Fibroblast of lung (primary cell): ENCODE measurements at places on chromosomes 16 and 17. TPM values are rescaled to one million over a fixed set of nuclear protein-coding genes. Genes with fewer than 3 reads are reported as not detected.

Gene SMIM22
- total RNA-seq: not detected in 2 replicates

- DNase-seq: no peak
Observed at GRCh38 chr16:57735755-57736418, at the start of gene KATNB1. Gene KATNB1, plus strand, starts transcription at chr16:57735770. Its CDS starts 1,474 bp downstream, at chr16:57737244.

DNA sequence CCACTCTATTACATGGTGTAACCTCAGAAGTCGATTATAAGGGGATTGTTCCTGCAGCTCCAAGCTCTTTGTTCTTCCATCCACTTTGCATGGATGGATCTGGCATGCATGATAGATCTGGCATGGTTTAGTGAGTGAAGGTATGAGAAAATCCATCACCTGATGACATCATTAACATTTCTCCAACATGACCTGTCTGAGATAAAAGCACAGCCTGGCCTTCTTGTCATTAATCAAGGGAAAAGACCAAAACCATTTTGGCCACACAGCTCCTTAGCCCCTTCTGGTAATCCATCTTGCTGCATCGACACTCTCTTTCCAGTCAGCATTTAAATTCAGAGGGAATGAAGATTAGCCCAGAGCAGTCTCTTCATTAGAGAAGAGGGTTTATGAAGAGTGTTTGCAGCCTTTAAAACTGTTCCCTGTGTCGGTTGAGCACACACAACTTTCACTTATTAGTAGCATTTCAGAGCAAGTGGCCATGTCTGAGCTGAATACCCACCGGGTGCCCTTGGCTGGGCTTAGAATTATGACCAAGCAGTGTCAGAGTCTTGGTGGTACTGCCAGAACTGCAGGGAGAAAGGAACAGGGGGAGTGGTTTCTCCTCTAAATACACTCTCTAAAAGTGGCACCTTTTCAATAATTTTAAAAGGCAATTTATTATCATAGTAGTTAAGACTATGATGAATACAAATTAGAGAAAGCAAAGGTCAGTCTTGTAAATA, 246.0 kb downstream of the HAPSTR1 start:
- DNase-seq: no peak

- DNase-seq: no peak
Observed at GRCh38 chr16:50652836-50653425, 28.2 kb downstream of the SNX20 start.

DNA sequence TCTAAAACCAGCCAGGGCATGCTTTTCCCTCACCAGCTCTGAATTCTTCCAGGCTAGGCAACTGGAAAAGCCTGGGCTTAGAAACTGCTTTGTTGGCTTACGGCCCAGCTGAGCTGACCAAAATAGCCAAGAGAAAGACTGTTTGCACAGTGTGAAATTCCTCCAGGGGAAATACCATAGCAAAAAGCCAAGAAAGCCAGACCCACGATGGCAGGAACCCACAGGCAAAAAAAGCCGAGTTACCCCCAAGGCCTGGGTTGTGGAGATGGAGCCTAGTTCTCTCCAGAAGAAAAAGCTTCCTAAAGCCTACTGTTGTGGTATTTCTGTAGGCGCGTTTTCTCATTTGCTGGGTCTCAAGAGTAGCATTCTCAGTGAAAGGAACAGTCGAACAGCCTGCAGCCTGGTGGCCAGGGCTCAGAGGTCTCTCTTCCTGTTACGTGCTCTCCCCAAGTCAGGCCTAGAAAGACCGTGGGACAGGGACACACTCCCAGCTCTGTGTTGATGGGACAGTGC, 9.2 kb downstream of the SP2 start:
- peak; percentile 87 for DNase-seq

Gene SULT1A3
- total RNA-seq: 2.1 and 2.8 TPM in 2 replicates

Gene SYNGR2
- total RNA-seq: 9.5 and 15.5 TPM in 2 replicates

DNA sequence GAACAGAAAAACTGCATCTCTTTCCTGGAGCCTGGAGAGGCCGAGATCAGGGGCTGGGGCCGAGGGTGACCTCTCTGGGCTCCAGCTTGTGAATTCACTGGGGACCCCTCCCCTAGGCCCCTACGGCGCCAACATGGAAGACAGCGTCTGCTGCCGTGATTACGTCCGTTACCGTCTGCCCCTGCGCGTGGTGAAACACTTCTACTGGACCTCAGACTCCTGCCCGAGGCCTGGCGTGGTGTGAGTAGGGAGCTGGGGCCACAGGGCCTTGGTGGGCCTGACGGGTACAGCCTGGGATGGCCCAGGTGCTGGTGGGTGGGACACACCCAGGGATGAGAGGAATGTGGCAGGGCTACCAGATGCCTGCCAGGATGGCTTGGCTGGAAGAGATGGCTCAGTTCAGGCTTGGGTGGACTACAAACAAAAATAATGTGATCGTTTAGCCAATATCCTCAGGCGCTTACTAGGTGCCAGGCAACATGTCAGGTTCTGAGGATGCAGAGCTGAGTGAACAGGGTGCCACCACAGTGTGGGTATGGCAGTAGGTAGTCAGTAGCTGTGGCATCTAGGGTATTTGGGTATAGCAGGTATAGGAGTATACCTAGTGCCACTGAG, 1.8 kb downstream of the CCL22 start:
- DNase-seq: no peak

- no peak for DNase-seq
Observed at GRCh38 chr17:46108550-46109110, 84.6 kb downstream of the KANSL1 start.

DNA sequence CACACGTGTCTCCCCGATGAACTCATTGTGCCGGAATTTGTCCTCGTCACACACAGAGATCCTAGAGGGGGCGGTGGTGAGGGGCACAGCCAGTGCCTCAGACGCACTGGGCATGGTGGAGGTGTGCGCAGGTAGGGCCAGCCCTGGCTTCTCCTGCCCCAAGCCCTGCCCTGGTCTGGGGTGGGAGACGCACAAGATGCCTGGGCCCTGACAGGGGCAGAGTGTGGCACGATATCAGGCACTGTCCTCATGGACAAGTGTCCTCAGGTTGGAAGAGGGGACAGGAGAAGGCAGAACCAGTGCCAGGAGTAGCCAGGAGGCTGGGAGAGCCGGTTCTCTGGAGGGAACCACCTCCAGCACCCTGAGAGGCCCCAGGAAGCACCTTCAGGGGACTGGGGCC, 20.0 kb downstream of the DOC2B start:
- no peak for DNase-seq

Gene TP53TG3C
- total RNA-seq: not detected in 2 replicates

DNA sequence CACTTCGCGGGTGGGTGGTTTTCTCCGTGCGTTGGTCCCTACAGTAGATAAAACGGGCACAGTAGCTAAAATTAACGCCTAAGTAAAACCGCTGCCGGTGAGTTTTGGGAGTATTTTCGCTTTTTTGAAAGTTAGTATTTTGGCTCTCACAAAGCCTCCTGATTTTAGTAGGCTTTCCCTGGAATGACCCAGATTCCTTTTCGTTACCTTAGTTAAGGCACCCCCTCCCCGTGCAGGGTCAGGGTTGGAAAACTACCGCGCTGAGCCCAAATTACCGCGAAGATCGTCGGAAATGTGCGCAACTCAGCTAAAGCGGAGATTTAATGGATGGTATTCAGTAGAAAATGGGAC, 28.3 kb upstream of the ST6GALNAC1 start:
- no peak for DNase-seq

GRCh38 chr16:79988721-79989220, 388.2 kb upstream of the MAF start:
- DNase-seq: no peak

Gene LRRC37A
- 1.0 and 2.5 TPM in 2 replicates for total RNA-seq

Gene AFMID
- 24.1 and 29.2 TPM in 2 replicates for total RNA-seq

DNA sequence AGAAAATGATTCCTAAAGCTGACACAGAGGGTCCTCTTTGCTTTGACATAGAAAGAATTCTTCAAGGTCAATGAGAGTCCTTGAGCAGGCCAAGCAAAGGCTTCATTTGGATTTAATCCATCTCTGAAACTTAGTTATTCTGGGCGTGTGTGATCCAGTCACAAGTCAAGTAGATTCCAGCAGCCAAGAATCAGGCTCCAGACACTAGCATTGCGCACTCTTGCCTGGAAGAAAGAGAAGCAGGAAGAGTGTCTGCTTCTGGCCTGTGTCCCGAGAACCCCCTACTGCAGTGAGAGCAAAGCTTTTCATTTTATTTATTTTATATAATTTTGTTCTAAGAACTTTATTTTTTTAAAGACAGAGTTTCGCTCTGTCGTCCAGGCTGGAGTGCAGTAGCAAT, 88.2 kb upstream of the CACNG5 start:
- DNase-seq: no peak

- peak; percentile 98 for DNase-seq
Observed at GRCh38 chr17:60392042-60392844, at the start of gene USP32. Gene USP32, minus strand, starts transcription at chr17:60392133. Its CDS starts 194 bp downstream, at chr17:60391939.

DNA sequence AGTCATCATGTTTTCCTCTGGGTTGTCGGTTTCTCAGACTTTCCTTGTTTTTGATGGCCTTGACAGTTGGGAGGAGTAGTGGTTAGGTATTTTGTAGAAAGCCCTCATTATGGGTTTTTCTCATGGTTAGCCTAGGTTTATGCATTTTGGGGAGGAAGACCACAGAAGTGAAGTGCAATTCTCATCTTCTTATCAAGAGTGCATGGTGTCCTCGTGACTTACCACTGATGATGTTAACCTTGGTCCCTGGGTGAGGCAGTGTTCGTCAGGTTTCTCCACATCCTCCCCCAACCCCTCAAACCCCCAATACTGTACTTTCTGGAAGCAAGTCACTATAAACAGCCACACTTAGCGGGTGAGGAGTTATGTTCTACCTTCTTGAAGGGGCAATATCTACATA, 42.3 kb downstream of the BPTF start:
- no peak for DNase-seq

DNA sequence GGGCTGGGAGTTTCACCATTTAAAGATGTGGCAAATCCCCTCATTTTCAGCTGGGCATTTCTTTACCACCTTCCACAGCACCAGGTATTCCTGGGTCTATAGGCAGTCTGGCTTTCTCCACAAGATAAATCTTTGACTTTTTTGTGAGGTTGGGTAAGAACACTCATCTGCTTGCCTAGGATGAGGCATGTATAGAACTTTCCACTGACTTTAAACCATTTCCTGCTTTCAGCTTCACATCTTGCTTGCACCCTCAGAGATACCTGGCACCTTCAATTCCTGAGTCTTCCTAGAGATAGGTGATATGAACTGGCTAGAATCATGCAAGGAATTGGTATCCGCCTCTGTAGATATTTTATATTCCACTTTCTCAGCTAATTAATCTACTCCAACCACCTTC, 27.9 kb downstream of the SMURF2 start:
- no peak for DNase-seq

Gene SOX8
- under 0.01 TPM in 1 of 2 replicates, not detected in the other for total RNA-seq

- no peak for DNase-seq
Observed at GRCh38 chr17:2898255-2898926, 102.2 kb downstream of the RAP1GAP2 start.

GRCh38 chr16:15897834-15898254, 9.4 kb upstream of the CEP20 start:
- DNase-seq: peak; percentile 61

GRCh38 chr17:75499313-75500022, 15.9 kb downstream of the CASKIN2 start:
- DNase-seq: no peak

DNA sequence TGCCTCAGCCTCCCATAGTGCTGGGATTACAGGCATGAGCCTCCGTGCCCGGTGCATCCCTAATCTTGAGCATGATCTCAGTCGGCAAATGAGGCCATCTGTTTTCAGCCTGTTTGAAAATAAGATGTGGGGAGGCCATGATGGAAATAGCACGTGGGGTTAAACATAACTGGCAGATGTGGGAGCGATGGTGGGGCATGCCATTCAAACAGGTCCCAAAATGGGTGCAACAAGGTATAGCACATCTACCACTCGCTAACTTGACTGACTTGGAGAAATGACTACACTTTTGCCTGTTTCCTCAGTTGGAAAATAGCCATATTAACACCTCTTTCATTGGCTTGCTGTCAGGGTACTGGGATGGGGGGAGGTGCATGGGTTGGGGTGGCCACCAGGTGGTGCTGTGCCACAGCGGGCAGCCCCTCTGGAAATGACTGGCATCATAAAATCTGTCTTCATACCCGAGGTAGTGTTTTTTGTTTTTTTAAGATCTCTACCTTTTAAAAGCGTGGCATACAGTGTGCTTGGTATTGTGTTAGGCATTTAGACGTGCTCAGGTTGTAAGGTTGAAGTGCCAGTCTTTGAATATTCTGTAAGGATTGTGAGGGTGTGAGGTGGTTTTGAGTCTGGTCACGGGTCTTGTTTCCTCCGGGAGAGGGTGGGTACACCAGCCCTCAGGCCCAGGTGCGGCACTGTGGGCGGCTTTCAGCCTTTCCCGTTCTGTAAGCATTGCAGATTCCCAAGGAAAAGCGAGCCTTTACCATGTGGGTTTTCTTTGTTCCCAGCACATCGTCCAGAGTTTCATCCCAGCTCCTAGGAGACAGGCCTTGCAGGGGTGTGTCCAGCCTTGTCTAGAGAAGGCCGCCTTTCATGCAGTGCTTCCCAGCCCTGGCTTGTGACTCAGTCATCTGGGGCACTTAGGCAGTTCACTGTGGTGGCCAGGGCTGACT, 2.9 kb upstream of the TTYH2 start:
- DNase-seq: peak; percentile 62

DNA sequence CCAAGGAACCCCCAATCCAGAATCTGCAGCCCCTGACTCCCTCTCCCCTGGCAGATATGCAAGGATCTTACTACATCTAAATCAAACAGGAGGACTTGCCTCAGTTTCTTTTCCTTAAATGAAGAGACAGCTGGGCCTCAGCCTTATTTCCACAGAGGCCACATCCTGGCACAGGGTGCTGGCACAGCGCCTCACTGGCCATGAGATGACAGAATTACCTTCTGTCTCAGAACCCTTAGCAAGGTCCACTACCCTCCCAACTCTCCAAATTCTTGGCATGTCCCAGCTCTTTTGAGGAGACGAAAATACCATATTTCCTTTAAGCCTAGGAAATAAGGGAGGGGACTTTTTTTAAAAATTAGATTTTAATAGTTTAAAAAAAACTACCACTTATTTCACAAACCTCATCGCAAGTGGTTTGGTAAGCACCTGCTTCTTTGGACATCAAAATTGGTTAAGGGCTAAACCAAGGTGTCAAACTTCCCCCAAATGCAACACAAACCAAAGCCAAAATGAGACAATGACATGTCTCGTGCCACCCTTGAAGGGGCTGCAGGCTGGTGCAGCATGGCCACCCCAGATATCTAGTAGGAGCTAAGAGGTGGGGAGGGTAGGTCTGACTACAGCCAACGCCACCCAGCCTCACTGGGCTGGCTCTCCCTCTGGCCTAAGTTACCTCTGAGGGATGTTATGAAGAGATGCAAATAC, 25.3 kb downstream of the FAM117A start:
- DNase-seq: no peak

GRCh38 chr17:1905190-1905913, 75.5 kb downstream of the RPA1 start:
- peak; percentile 11 for DNase-seq

Gene TAC4
- total RNA-seq: not detected in 2 replicates

GRCh38 chr16:27189335-27189972, 13.9 kb upstream of the KDM8 start:
- DNase-seq: no peak

GRCh38 chr17:12050646-12051225, 30.1 kb downstream of the MAP2K4 start:
- no peak for DNase-seq

DNA sequence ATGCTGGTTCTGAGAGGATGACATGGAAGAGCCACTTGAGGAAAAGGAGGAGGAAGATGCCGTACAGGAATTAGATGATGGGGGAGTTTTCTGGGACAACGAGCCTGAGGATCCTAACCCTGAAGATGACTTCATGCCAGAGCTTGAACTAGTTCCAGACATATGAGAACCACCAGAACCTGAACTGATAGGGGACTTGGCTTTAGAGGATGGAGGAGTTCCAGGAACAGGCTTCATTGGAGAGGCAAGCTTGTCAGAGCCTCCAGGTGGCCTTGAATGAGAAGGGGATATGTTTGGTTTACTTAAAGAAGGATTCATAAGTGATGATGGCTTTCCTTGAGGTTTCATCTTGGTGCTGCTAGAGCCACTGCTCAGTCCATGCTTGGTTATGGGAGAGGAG, 6.9 kb upstream of the FBXL20 start:
- no peak for DNase-seq

Gene GOSR1
- total RNA-seq: 19.8 and 28.6 TPM in 2 replicates
